ENCODE measurements at places on chromosomes 3 and 15.

GRCh38 chr3:16448639-16449070 lies 64.8 kb downstream of the RFTN1 start:
- DNase-seq, result peak; percentile 95

DNA sequence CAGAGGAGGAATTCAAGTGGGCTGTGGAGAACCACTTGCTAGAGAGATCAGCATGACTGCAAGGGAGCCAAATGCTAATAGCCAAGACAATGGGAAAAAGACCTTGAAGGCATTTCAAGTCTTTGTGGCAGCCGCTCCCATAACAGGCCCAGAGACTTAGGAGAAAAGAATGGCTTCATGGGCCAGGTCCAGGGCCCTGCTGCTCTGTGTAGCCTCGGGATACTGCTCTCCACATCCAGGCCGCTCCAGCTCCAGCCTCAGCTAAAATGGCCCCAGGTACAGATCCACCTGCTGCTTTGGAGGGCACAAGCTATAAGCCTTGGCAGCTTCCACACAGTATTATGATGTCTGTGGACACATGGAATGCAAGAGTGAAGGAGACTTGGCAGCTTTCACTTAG lies 157.7 kb downstream of the NECTIN3 start:
- no peak for DNase-seq

DNA sequence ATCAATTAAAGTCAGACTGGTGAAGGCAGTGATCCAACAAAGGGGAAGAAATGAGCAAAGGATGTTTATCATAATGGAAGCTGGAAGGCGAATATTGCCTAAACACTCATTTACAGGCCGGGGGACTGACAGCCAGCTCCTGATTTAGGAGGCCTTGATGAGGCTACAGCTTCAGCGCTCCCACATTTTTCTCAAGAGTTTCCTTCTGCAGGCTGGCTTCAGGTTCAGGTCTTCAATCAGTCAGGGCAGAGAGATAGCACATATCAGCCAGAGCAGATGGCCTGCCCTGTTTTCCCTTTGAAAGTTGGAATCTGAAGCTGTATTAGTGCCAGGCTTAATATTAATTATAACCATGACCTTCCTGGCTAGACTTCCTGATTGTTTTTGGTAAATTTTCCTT lies 218.9 kb downstream of the SV2B start:
- no peak for DNase-seq

DNA sequence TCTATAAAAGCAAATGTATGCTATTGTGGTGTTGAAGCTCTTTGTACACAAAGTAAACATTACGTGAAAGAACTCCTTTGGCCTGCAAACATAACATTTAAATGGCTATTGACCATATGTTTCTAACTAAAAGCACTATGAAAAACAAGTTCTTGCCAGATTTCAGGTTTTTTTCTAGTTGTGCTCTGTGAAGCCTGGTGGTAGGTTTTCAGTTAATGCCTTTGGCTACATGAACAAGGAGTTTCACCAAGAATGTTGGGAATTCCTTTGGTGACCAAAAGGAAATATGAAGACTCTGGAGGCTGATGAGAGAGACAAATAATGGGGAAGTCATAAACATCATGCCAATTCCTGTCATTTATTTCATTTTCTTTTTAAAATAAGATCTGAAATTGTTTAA lies 66.0 kb downstream of the RBMS3 start:
- DNase-seq, result peak; percentile 88

DNA sequence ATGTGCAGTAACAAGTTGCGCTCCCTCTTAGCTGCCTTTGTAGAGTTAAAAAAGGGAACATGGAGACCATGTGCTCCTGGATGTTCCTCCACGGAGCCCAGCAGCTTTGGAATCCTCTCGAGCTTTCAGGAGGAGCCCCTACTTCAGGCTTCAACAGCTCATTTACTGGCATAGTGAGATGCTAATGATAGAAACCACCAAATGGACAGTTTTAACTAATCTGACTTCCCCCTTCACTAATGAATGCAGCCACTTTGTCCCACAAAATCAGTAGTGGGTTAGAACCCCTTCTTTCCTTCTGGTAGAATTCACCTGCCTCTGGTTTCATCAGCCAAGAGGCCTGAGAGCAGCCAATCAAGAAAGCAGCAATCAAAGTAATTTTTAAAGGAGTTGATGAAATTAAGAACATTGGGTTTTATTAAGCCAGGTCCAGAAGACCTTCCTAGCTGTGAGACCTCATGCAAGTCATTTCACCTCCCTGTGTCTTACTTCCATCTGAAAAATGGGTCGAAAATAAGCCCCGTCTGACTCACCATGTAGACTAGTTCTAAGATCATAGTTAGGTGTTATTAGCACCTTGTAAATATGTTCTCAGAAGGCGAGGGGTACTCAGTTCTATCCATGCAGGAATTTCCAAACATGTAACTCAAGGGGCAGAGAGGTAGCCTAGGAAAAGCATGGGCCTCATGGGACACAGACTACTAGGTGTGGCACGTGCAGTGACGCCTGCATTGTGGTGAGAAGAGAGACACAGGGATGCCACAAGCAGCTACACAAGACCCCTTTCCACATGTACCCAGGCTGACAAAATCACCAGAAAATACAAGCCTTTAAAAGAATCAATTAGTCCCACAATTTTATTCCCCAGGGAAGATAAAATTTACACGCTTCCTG lies 179.7 kb upstream of the LPP start:
- DNase-seq, result no peak

GRCh38 chr15:99682455-99682854 lies 50.8 kb downstream of the LYSMD4 start:
- DNase-seq, result peak; percentile 63

- DNase-seq, result no peak
Observed at GRCh38 chr3:4107430-4107829, 195.7 kb upstream of the SETMAR start.

- no peak for DNase-seq
Observed at GRCh38 chr3:73255609-73256029, 194.2 kb downstream of the EBLN2 start.

- DNase-seq, result no peak
Observed at GRCh38 chr3:148940983-148941382, 50.4 kb upstream of the GYG1 start.

DNA sequence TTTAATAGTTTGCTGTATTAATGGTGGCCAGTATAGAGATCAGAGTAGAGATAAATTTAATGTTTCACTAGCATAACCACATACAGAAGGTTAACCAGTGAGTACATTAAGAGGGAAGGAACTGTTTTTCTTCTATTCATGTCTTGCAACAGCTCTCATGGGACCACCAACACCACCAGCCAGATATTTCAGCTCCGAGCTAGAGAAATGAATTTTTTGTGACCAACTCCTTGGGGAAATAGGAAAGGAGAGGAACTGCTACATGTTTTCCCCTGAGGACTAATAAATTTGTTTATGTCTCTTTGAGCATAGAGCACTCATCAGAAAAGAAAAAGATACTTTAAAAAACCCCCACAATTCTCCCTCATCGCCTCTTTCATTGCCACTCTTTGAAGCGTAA lies 247.5 kb downstream of the MBNL1 start:
- no peak for DNase-seq
